ENCODE measurements at places on chromosomes 7 and 10.

GRCh38 chr10:48463318-48464003 lies 141.4 kb downstream of the ARHGAP22 start:
- DNase-seq: no peak

DNA sequence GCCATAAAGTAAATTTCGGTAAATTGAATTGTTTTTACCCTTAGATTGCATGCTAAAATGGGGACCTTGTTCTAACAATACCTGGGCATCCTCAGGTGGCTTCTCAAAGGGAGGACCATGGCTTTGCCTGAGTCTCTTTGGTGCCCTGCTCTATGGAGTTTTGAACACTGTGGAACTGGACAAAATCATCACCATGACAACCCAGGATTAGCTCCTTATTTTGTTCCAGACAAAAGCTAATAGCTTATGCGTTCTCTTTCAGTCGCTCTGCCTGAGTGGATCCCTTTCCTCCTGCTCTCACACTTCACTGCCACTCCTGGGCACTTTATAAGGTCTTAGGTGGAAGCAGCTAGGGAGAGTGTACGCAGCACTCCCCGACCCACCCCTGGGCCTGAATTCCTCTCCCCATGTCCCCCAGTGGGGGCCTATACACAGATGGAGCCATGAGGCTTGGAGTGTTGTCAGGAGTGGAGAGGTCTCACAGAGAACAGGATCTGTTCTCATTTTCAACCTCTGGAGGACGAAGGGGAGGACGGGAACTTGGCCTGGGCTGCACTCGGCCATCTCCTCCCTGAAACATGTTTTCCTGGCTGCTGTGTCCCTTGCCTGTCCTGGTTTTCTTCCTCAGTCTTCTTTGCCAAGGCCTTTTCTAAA lies 19.0 kb downstream of the ADCYAP1R1 start:
- no peak for DNase-seq

DNA sequence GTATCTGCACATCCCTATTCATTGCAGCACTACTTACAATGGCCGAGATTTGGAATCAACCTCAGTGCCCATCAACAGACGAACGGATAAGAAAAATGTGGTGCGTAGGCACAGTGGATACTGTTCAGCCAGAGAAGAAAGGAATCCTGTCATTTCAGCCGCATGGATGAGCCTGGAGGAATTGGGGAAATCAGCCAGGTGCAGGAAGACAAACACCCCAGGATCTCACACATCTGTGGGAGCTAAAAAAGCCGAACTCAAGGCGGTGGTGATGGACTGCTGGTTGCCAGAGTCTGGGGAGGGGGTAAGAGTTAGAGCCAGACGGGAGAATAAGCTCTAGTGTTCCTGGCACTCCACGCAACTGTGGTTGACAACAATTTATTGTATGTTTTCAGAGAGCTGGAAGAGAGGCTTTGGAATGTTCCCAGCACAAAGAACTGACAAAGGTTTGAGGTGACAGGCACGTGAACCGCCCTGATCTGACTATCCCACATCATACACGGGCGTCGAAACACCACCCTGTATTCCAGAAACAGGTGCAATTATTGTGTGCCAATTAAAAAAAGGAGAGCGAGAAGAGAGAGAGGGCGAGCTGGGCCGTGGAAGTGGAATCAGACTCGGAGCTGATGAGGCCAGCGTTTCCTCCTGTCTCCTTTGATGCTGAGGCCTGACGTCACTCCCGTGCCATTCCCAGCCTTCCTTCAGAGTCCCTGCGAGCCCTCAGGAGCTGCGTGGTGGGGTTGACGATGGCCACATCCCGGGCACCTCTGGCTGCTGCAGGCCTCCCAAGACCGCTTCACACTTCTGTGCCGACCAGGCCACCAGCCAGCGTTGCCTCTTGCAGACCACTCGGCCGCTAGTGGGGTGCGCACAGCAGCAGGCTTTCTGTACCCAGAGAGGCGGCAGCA lies 189.5 kb downstream of the DNAJB6 start:
- no peak for DNase-seq

DNA sequence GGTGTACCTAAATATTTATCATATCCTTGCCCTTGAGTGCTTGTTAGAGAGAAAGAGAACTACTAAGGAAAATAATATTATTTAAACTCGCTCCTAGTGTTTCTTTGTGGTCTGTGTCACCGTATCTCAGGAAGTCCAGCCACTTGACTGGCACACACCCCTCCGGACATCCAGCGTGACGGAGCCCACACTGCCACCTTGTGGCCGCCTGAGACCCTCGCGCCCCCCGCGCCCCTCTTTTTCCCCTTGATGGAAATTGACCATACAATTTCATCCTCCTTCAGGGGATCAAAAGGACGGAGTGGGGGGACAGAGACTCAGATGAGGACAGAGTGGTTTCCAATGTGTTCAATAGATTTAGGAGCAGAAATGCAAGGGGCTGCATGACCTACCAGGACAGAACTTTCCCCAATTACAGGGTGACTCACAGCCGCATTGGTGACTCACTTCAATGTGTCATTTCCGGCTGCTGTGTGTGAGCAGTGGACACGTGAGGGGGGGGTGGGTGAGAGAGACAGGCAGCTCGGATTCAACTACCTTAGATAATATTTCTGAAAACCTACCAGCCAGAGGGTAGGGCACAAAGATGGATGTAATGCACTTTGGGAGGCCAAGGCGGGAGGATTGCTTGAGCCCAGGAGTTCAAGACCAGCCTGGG lies 11.4 kb downstream of the SERPINE1 start:
- peak; percentile 86 for DNase-seq

DNA sequence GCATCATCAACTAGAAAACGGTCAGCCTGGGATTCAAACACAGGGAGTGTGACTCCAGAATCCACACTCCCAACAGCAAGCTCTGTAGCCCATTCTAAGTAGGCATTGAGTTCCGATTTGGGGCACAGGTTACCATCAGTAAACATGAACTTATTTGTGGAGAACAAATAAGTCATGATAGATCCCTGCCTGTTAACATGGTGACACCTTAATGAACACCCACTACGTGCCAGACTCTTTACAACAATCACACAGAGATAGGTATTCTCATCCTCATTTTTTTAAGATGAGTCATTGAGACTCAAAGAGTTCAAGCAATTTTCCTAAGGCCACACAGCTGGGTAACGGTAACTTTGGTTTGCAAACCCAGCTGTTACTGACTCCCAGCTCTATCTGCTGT lies 91.5 kb downstream of the LYZL2 start:
- DNase-seq: no peak

DNA sequence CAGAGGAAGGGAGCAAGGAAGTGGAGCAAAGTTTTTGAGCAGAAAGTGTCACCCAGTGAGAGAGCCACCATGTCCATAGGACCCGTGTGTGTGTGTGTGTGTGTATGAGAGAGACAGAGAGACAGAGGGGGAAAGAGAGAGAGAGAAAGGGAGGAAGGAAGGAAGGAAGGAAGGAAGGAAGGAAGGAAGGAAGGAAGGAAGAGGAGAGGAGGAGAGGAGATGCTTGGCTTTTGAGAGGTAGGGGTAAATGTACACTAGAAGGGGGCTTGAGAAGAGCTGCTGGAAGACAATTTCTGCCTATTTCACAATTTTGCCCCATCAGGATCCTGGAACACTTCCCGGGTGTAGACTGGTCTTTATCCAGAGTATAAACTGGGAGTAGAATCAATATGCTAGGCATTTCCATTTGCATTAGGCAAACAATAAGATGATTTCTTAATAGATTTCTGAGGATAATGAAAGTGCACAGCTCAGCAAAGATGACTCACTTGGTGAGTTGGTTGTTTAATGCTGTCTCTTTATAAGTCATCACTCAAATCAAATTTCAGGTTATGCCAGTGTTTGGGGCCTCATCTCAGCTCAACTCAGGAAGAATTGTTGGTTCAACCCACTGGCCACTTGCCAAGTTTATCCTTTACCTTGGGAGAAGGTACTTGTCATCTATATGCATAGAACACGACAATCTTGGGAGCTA lies 70.0 kb upstream of the FAM13C start:
- no peak for DNase-seq

- DNase-seq: no peak
Measured at GRCh38 chr7:94999069-94999351, 91.6 kb downstream of the PPP1R9A start.

DNA sequence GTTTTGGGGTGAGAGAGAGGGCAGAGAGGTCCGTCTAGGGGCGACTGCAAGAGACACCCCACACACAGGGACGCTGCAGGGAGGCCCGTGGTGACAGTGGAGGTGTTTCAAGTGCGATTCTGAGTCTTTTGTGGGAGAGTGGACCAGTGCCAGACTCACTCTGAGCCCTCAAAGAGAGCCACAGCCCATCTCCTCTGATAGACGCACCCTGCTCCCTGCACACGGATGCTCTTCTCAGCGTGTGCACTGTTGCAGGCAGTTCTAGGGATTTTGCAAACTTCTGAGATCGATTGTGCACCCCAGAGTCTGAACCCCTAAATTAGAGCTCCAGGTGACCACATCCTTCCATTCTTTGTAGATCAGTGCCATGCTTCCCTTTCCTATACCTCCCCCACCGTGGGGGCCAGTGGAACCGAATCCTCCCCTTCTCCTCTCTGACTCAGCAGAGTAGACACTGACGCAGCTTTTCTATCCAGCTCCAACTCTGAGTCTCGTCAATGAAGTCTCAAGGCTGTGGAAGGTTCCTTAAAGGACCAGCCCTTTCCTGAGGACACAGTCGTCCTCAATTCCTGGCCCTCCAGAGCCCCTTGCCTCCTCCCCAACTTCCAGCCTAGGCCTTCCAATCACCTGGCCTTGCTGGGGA lies 83.8 kb downstream of the TMEM130 start:
- DNase-seq: no peak

DNA sequence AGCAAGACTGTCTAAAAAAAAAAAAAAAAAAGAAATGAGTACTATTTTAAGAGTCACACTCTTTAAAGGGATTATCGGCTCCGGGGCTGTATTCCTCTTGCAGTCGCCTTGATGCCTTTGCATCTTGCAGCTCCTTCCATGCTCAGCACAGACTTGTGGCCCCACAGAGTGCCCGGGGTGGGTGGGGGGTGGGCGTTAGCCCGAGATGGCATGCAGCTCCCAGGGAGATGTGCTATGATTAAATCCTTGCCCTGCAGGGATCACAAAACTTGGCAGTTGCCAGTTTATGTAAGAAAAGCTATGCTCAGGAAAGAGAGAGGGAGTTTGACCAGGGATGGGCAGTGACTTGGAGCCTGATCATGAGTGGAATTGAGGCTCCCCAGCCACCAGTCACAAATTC lies 81.9 kb downstream of the CCDC3 start:
- no peak for DNase-seq

- DNase-seq: no peak
Measured at GRCh38 chr7:147707926-147708325, 882.6 kb upstream of the C7orf33 start.

DNA sequence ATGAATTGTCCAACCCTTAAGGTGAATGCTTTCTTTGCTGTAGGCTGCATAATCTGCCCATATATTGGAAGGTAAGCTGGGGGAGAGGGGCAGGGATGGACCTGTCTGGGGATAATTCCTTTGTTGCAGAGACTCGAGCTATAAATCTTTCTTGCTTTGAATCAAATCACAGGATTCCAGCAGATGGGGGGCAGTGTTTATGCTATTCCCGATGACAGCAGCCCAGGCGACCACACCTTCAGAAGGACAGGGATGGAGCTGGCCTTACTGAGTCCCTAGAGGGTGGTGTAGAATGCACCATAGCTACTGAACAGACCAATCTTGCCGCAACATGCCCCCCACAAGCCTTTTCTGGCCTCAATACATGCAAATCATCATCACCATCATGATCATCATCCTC lies 2.5 kb downstream of the PODXL start:
- no peak for DNase-seq

DNA sequence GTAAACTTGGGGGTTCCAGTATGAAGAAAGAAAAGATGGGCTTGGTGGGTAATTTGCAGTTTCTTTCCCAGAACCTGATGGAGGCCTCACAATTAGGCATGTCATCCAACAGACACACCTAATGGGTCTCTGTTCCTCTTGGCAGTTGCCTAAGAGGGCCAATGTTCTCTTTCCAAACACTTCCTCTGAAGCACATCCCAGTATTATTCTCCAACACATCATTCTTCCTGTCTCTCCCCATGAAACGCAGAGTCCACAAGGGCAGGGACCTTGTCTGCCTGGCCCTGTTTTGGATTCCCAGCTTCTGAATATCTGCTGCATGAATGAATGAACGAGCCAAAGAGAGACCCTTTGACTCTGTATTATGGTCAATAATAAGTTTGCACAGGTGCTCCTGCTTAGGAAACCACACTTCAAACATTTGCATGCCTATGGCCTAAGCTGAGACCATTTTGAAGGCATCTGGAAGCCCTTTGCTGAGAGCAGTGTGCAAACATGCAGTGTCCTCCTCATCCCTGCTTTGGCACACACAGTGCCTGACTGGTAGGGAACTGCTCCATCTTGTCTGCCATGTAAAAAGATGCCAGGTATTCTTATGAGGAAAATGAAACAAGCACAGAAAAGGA lies 100.9 kb upstream of the CHST15 start:
- no peak for DNase-seq

GRCh38 chr10:131758062-131758938 lies 142.5 kb upstream of the PPP2R2D start:
- no peak for DNase-seq

DNA sequence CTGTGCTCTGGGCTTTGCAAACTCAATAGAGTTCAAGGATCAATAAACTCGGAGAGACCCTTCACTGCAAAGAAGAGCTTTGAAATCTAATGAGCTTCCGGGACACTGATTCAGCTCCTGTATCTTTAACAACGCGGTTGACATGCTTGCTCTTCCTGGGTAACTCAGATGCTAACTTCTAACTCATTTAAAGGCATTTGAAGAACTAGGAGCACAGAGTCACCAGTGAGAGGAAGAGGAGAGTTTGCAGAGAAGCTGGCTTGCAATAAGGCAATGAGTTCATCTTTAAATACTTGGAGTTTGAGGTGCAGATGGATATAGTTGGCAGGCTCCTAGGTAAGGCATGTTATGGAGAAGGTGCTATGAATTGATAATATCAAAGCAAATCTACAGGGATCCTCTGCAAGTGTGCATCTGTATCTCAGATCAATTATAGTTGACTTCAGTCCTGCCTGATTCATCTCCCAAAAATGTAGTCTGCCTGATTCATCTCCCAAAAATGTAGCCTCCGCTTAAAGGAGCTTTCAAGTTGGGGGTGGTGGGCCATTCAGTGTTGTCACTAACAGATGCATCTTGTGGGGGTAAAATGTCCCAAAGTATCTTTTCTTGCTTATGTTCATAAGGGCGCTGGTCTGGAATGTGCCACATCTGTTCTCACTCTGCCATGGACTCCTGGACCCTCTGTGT lies 182.5 kb upstream of the PRSS58 start:
- no peak for DNase-seq

DNA sequence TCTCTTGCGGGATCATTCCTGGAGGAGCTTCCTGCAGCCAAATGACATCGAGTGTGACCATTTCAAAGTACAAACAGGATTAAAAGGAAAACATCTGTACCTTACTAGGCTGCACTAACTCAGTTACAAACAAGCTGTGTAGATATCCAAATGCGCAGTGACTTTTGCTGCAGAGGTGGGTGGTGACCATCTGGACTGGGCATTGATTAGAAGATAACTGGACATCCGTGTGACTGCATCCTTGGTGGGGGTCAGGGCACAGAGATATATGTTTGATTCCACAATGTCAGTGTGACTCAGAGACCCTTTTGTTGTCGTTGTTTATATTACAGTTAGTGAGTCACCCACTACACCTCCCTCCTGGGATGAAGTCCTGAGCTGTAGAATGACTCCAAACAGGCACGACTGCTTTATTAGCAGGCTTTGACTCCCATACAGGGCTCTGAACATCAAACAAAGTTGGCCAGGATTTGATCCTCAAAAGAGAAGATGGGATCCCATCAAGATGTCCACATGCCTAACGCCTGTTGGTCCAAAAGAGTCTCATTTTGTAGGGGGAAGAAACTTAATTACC lies 56.7 kb upstream of the SDK1 start:
- peak; percentile 24 for DNase-seq

GRCh38 chr7:64688988-64689387 lies 23.1 kb downstream of the ZNF107 start:
- no peak for DNase-seq

All from NCI-H2081 (cell line).